ENCODE measurements at places on chromosomes 1 and 21.

- DNase-seq, result no peak
Measured at GRCh38 chr1:9476790-9477463, 62.3 kb upstream of the SLC25A33 start.

DNA sequence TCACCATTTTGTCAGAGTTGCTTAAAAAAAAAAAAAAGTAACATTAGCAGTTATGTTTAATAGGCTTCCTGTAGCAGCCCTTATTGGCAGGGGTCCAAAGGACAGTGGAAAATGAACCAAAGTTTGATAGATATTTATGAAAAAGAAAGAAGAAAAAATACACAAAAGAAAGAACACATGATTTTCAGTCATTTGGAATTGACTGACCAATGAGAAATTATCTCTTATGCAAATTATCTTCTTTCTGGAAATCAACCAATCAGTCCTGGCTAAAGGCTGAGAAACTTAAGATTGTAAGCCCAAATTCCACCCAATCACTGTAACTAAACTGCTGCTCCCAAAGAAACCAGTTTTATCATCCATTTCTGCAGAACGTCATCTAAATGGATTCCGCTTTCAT is 282.4 kb downstream of the TM2D1 start:
- DNase-seq, result no peak

GRCh38 chr21:34181431-34182039 is 108.2 kb downstream of the MRPS6 start:
- no peak for DNase-seq

- peak; percentile 77 for DNase-seq
Measured at GRCh38 chr1:11466416-11466815, 12.5 kb upstream of the DISP3 start.

DNA sequence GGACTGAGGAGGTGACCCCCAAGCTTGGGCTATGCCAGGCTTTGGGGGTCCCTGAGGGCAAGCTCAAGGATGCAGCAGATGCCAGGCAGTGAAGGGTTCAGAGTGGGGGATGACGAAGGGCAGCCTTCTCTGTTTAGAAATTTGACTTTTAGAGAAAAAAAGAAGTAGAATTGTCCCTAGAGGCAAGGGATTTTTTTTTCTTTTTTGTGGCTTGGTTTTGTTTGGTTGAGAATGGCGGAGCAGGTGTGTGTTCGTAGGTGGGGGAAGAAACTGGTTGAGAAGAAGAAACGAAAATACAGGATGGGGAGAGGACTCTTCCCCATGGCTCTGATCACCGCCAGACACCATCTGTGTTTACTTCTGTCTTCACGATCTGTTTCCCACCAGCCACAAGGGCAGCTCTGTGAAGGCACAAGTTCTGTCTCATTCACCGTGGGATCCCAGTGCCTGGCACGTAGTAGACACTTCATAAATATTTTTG is 8.2 kb downstream of the PLA2G5 start:
- no peak for DNase-seq

DNA sequence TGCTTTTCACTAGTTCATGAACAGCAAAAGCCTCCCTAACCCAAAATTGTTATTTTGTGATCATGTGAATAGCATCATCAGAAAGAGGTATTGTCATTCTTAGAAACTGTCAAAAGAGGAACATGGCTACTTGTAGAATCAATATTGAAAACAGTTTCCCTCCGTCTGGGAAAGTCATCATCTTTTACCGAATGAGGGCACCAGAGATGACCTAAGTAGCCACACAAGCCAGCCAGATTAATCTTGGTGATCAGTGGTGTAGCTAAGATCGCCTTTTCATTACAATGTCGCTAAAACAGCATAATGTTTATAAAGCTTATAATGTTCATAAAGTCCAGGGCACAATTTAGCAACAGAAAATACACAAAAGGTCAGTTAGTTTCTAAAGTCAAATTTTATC is 136.1 kb downstream of the SIPA1L2 start:
- DNase-seq, result no peak

DNA sequence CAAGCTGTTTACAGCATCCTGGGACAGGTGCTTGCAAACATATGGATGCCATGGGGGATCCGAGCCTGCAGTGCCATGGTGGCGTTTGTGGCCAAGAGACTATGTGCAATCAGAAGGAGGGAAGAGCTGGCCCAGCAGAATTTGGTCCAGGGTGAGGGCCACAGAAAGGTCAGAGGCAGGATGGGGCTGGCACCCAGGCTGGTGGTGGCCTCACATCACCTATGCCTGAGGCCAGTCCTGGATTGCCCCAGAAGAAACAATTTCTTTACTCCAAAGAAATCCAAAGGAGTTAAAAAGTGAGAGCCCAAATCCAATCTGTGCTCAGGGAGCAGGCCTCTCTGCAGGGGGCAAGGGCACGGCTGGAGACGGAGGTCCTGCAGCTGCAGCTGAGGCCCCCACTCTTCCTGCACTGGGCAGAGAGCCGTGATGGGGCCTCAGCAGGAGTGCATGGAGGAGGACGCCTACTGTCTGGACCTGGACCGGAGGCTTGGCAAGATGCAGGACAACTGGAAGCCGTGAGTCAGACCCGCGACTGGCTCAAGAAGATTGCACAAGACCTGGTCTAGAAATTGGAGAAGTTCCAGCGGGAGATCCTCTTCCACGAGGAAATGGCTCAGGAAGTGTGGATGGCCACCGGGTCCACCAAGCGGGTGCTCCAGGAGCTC is 163.5 kb downstream of the RYR2 start:
- no peak for DNase-seq

DNA sequence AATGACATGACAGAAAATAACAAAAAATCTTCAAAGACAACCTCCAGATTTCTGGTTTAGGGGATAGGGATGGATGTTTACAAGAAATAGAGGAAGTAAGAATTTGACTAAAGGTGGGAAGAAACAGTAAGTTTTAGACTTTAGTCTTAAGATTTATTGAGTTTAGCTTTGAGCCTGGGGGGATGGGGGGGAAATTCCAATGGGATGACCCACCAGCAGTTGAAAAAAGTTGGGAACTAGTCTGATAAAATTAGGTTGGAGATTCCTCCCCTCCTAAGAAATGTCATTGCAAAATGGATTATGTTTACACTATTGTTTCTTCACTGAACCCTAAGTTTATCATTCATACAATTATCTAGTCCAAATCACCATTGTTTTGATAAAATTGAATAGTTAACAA is 28.4 kb downstream of the WDR26 start:
- DNase-seq, result no peak

DNA sequence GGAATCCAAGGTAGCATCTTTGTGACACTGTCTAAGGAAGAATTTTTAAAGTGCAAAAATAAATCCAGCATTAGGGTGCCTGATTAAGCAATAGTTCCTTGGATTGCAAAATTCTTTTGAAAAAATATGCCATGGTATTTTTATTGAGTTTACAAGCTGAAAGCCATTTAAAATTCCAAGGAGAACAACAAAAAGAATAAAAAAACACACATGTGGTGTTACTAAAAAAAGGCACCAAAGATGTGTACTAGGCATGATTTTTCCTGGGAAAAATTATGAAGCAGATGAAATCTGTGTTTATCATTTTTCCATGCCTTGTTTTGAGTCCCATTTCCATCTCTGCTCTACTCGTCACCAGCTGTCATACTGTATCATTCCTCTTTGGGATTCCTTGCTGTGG is 157.0 kb upstream of the ZNHIT6 start:
- DNase-seq, result no peak

DNA sequence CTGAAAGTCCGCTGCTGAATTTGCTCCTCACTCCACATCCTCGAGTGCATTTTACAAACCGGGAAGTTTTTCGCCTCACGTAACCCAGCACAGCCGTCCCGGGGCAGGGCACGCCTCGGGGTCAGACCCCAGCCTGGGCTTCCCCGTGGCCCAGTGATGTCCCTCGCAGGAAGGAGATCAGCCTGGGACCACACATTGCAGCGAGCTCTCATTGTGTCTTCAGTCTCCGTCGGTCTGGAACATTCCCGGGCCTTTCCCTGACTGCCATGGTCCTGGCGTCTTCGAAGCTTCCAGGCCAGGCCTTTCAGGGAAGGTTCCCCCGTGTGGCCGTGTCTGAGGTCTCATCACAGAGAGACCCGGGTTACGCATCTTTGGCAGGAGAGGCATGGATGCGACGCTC is 43.5 kb downstream of the MORN1 start:
- no peak for DNase-seq

- DNase-seq, result no peak
Measured at GRCh38 chr1:92902406-92902744, 58.9 kb downstream of the DIPK1A start.

GRCh38 chr1:53393325-53393792 is 65.5 kb upstream of the LRP8 start:
- DNase-seq, result no peak

Measured in cerebellar nuclear complex (tissue), 1 donor.